ENCODE measurements at places on chromosomes 3 and 15.
A peak's percentile ranks its signal among the peaks of the same experiment; 100 is the strongest.

DNA sequence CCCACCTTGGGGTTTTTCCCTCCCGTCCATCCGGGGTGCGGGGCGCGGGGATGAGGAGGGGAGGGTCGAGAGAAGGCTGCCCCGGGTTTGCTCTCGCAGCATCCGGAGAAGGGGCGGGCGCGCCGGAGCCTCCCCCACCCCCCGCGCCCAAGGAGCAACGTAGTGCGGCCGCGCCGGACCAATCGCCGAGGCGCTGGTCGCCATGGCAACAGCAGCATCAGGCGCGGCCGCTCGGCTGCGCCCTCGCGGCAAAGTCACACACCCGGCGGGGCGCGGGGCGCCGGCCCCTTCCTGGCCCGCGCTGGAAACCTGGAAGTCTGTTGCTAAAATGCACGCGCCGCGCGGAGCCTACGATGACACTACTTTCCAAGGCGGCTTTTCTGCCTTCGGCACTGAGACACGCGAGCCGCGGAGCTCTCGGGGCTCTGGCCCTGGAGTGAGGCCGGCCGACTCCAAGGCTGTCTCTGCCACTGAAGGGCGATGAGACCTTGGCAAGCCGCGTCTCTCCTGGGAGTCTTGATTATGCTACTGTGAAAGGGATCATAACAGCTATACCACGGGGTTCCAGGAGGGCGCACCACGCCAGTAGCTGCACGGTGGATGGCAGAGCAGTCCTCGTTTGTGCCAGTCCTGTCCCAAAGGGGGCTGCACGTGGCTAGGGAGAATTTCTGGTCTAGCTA lies at the start of gene IQSEC1:
Gene IQSEC1, minus strand, starts transcription at position 104 of the 680 bp plus-strand sequence. CDS start 415 bp downstream, outside the sequence.
- no peak for DNase-seq

GRCh38 chr15:62957130-62957529 lies 85.4 kb upstream of the TPM1 start:
- DNase-seq, result no peak

DNA sequence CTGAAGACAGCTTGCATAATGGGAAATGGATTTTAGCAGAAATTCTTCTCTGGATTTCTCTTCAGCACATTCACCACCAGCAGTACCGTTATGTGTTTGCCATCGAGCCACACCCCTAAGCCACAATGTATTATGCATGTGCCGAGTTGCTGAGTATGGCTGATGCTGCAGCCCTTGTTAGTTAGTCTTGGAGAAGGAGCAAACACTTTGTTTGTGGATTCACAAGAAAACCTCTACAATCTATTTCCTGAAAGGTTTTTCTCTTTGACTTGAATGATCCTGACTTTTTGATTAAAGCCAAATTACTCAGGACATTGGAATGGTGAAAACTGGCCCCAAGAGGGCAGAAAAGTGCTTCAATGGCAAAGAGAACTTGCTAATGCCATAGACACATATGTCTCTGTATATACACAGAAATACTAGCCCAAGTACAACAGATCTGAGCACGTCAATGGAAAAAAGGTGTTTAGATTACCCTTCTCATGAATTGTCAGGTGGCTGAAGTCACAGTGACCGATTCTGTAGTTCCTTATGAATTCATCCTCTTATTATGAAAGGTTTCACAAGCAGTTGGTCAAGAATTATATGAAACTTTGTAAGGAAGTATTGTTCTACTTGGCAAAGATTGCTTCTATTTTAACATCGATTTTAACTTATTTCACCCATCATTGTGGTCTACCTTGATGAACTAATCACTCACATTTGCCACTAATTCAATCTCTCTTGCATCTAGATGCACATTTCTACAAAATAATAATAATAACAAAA lies 103.0 kb downstream of the P3H2 start:
- peak; percentile 80 for DNase-seq

DNA sequence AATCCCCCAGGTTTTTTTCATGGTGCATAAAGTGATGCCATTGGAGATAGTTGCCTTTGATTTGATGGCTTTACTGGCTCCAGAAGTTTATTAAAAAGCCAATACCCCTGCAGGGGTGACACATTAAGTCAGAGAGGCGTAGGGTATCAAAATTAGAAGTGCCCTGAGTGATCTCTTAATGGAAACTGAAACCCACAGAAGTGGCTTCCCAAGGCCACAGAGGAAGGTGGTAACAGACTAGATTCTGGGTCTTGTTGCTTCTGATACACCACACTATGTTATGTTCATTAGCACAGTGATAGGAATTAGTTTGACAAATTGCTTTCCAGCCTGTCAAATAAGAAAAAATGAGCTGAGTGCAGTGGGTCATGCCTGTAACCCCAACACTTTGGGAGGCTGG lies 112.3 kb downstream of the IQCH start:
- no peak for DNase-seq

DNA sequence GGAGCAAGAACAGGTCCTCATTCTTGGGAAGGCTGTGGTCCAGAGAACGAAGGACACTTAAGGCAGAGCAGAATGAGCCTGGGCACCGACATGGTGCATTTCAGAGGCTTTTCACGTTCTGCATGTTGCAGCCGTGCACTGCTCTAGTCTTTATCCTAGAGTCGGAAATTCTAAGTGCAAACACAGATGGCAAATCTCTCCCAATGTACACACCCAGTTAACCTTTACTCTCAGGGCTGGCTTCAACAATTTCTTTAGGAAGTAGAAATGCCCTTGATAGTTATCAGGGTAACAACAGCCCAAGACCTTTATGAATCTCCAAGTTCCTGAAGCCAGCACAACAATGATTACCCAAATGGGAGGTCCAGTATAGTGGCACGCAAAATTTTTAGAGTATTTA lies 39.1 kb upstream of the LRTM1 start:
- DNase-seq, result no peak

GRCh38 chr3:18236726-18237125 lies 188.4 kb downstream of the SATB1 start:
- DNase-seq, result no peak

- no peak for DNase-seq
Measured at GRCh38 chr3:18527691-18528090, 102.6 kb upstream of the SATB1 start.

GRCh38 chr3:159936541-159936940 lies 52.1 kb upstream of the IL12A start:
- DNase-seq, result no peak

GRCh38 chr3:163213838-163214237 lies 1717.2 kb downstream of the OTOL1 start:
- DNase-seq, result no peak

DNA sequence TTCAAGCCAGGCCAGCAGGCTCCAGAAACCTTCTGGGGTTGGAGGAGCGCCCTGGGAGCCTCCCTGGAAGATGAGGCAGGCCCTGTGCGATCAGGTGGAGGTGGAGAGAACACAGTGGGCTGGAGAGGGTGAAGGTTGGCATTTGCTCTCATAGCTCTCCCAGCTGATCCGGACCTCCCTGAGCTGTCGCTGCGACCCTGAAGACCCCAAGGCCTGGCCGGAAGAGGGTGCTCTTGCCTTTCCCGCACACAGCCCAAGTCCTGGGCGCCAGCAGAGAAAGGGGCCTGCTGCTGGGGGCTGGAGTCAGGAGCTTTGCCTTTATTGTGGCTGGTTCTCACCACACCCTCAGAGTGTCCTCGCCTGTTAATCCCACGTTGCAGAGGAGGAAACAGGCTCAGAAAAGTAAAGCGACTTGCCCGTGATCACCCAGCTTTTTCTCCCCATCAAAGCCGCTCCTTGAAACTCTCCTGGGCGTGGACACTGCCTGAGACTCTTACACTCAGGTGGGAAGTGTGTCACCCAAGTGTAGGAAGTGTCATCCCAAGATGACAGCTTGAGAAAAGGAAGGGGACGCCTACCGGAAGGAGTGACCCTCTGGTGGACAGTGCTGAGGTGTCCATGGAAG lies 8.6 kb upstream of the RPL29 start:
- DNase-seq, result no peak

DNA sequence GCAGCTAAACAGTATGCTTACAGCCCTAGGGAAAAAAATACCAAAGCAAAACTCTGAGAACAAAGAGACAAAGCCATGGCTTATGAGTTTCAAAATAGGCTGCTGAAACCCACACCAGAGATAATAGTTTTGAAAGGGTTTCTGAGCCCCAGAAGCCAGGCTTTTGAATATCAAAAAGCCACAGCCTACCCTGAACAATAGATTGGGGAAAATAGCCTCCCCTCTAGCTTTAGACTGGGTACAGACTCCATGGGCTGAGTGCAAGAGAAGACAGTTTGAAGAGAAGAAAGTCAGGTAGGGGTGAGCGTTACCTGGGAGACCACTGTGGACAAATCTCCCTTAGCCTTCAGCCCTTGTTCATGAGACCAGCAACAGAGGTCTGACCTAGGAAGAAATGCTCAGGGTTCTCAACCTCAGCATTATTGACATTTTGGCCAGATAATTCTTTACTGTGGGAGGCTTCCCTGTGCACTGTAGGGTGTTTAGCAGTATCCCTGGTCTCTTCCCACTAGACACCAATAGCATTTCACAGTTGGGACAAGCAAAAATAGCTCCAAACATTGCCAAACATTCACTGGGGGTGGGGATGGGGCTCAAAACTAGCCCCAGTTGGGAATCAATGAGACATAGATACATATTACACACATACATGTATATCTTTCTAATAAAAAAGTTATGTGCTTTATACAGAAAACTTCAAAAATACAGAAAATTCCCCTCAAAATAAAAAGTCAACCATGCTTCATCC lies 11.6 kb upstream of the TAFA4 start:
- no peak for DNase-seq

GRCh38 chr3:46482632-46483350 lies 15.0 kb upstream of the RTP3 start:
- no peak for DNase-seq

GRCh38 chr15:77851691-77852090 lies 219.0 kb upstream of the LINGO1 start:
- no peak for DNase-seq

- DNase-seq, result no peak
Measured at GRCh38 chr3:32603064-32603463, 32.4 kb upstream of the DYNC1LI1 start.

DNA sequence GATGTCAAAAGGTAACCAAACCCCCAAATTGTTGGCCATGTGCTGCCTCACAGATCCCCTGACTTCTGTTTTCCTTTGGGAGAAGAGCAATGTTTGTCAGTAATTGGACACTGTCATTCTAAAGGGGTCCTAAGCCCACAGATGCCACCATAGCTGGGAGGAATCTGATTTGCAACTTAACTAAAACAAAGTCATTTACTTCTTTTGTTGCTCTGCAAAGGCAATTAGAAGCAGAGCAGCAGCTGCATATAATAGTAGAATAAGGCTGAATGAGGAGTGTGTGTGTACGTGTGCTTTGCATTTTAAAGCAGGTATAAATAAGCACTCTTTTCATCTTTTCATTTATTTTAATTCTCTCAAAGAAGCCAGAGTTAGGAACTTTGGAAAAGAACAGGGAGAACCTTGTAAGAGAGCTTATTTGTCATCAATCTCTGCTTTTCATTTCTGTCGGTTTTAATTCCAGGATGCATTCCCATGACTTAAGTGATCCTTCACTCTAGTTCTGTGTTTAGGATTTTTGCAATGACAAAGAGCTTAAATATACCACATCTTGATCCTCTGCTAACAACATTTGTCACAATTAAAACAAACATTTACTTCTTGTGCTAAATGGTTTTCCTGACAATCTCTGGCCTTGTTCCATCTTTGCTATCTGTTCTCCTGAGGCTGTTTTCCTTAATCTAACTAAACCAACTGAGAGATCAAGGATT lies 530.2 kb upstream of the CBLB start:
- DNase-seq, result no peak

DNA sequence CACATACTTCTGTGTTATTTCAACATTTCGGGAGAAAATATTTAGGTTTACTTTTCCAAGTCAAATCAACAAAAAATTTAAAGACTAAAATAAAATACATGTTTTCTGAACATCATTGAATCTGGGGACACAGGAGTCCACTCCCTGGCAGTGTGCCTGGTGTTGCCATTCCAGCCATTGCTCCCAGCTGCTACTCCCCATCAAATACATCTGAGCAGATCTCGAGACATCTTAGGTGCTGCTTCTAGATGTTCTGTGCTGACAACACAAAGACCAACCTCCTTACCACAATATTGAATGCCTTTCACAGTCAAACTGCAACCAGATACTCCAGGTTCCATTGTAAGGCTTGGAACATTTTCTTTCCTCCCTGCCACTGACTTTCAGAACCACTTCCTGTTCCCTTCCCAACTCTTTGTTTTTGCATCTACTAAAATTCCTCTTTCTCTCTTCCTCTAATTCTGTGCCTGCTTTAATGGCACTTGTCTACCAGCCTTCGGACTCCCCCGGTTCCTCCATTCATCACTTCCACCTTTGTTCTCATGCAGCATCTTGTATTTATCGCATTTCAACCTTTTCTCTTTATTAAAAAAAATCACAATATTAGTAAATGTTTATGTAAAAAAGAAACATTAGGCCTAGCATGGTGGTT lies 81.1 kb upstream of the SLC4A7 start:
- no peak for DNase-seq

DNA sequence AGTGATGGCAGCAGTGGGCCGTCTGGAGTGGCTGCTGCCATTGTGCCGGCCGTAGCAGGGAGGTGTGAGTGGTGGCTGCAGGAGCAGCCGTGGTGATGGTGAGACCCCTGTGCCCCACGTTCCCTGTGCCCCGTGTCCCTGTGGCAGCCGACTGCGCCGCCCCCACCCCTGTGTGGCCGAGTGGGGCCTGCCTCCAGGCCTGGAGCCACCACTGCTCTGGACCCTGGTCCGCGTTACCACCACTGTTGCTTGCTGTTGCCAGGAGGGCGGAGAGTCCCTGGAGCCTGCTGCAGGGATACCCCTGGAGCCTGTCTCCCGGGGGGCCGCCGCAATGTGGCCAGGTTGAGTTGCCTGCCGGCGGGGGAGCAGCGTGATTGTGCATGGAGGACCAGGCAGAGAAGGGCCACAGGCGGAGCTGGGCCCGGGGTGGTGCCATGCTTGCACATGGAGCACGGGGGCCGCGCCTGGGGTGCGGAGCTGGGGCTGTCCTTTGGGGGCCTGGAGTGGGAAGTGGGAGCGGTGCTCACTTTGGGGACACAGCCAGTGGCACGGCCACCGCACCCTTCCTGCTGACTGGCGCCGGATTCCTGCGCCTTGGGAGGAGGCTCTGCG lies 50.1 kb downstream of the SLC6A20 start:
- no peak for DNase-seq

DNA sequence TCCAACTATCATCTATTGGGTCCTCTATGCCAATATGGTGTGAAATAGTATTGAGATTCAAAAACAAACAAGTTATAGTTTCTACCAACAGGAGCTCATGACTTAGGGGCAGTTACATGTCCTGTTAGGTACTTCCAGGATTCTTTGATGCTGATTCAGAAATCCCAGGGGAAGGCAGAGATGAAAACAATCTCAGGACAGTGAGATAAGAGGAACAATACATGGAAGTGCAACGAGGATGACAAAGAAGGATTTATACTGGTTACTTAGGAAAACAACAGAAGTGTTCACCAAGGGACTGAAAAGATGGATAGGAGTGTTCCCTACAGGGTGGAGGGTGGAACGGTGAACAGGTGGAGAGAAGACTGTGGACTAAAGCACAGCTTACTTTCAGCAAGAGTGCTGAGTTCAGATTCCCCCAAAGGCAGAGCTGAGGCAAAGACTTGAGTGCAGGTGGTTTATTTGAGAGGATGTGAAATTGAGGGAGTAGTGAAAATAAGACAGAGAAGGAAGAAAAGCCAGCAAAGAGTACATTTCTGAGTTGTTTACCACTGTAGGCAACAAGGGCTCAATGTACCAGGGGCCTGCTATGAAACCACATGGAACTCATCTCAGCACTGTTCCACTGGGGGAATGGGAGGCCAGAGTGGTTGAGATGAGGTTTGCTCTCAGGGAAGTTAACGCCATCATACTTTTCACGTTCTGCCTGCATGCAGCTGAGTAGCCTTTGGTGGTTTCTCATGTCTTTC lies 68.1 kb downstream of the TRIM69 start:
- DNase-seq, result no peak
